Hepatic stellate cell (primary cell): ENCODE measurements at places on chromosomes 16 and 17.

- DNase-seq: no peak
These were observed 19.5 kb downstream of the TNFRSF13B start for GRCh38 chr17:16952401-16952800.

DNA sequence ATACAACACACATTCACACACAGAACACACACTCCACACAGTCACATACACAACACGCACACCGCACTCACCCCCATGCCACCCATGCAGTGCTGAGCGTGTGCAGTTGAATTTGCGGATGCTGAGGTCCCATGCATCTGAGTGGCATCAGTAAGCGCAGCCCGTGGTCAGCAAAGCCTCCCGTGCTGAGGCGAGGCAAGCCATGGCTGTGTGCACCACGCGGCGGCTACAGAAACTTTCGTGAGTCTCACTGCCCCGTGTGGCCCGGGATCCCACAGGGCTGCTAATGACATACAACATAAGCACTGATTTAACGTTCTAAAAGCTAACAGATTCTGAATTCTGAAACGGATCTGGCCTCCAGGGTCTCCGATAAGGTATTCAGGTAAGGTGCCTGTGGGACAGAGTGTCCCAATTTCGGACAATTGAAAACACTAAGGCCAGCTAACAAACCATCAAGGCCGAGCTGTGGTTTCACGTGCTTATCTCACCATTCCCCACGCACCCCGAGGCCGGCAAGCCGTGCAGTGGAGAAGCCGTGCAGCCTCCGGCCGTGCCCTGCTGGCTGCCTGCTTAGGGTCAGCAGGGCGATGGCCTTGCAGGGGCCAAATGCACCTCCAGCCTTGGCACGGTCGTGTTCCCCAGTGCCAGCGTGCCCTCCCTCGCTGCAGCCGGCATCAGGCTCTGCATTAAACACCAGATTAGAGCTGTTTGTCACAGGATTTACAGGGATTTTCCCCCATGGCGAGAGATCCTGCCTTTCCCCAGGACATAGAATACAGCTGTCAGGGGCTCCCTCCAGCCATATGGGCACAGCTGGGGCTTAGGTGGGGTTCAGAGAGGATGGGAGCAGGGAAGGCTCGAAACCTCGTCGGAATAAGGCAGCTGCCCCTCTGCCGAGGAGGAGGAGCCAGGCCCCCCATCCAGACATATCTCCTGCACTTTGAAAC lies 191.7 kb downstream of the C16orf95 start:
- no peak for DNase-seq

DNA sequence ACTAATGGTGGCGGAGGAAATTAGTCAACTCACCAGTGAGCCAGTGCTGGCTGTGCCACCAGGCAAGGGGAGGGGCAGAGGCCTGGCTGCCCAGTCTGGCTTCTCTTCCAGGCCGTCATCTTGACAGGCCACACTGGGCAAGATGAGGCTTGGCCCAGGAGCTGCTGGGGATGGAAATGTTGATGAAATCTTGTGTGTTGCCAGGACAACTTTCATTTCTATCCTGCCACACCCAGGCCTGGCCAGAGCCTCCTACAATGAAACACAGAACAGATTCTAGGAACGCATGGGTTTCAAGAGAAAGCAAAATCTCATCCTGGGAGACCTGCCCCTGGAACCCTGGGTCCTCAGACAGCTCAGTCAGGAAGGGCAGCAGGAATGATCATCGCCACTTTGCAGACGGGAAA lies 9.3 kb downstream of the HEXIM2 start:
- peak; percentile 73 for DNase-seq

DNA sequence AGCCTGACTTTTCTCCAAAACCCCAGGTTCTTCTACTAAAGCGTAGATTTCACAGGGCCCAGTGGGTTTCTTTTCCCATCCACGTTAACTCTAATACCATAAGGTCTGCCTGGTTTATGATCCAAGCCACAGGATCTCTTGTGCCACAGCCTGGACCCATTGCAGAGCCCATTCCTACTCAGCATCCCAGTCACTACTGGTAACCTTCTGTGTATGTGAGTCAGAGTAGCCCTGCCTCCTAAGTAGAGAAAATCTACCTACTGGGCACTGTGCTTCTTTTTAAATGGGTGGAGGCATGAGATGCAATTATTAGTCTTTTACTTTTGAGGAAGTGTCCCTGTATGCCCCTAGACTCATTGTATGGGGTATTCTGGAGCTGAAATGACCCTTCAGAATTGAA lies 13.5 kb downstream of the CCL11 start:
- no peak for DNase-seq

DNA sequence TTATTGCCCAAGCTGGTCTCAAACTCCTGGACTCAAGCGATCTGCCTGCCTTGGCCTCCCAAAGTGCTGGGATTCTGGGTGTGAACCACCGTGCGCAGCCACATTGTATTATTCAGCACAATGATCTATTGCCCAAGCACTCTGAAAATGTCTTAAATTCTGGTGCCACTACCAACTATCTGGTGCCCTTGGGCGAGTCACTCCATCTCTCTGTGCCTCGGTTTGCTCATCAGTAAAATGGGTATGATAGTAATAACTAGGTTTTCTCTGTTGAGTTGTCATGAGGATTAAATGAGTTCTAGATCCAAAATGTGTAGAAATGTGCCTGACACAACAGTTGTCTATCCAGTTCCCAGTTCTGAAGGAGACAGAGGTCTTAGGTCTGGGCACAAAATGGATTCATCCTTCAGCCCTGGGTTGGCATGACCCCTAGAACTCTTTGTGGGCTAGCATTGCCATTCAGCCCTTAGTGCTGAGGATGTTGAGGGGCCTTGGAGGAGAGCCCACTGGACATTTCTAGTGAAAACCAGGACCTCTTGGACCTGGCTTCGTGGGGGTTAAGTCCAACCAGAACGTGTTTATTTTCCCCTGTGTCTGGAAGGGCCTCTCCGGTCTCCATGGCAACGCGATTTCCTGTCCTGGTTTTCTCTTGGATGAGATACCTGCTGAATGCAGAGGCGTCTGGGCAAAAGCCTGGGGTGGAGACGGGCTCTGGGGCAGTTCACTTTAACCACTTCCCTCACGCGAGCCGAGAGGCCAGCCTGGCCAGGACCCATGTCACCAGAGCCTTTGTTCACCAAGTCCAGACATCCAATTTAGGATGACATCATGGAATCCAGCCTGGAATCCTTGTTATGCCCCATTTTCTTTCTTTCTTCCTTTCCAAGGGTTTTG lies 43.7 kb upstream of the TNRC6A start:
- DNase-seq: peak; percentile 74

GRCh38 chr16:89391-90302 lies 11.6 kb downstream of the MPG start:
- no peak for DNase-seq

GRCh38 chr16:6095414-6095813 lies 997.8 kb upstream of the EEF2KMT start:
- no peak for DNase-seq

DNA sequence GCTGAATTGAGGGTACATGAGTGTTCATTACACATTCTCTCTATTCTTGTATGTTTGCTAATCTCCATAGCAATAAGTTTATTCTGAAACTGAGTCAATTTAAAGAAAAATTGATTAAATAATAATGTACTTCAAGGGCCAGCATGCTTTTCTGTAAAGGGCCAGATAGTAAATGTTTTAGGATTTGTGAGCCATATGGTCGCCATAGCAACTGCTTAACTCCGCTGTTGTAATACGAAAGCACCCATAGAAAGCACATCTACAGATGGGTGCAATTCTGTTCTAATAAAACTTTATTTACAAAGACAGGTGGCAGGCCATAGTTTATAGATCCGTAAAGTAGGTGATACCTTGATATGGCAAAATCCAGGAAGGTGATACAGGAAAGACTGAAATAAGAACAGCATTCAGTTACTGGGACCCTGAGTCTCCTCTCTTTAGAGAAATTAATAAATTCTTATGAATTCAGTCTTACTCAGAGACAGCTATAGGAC lies 36.6 kb downstream of the GRIN2A start:
- DNase-seq: no peak

GRCh38 chr17:6683081-6683684 lies 30.0 kb downstream of the SLC13A5 start:
- no peak for DNase-seq

DNA sequence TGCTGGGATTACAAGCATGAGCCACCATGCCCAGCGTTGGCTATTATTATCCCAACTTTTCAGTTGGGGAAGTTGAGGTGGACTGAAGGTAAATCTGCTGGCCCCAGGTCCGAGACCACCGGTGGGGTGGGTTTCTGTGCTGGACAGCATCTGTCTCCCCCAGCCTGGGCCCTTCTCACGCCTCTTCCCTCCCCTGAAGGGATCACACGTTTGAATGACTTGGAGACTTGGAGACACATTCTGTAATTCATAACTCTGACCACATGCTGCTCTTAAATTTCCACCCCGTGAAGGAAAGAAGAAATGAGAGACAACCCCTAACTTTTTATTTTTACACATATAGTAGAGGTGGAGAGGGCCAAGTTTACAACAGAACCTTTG lies 109.8 kb downstream of the MSI2 start:
- no peak for DNase-seq

GRCh38 chr16:9072806-9073341 lies 18.6 kb upstream of the HAPSTR1 start:
- DNase-seq: peak; percentile 70

DNA sequence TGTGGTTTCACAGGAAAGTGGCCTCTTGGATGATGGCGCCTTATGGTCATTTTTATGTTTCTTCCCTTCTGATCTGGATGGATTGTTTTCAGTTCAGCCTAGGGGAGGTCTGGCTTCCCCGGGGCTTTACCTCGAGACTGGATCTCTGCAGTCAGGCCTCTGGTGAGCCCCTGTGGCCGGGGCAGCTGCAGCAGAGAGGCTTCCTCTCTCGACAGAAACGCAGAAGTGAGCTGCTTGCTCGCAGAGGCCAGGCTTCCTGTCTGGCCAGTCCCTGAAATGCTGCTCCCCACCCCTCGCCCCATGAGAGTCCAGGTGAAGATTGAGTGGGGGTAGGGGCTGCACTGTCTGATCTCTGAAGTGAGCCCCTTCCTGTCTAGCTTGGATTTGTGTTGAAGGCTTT lies 44.0 kb downstream of the PLCG2 start:
- DNase-seq: no peak

DNA sequence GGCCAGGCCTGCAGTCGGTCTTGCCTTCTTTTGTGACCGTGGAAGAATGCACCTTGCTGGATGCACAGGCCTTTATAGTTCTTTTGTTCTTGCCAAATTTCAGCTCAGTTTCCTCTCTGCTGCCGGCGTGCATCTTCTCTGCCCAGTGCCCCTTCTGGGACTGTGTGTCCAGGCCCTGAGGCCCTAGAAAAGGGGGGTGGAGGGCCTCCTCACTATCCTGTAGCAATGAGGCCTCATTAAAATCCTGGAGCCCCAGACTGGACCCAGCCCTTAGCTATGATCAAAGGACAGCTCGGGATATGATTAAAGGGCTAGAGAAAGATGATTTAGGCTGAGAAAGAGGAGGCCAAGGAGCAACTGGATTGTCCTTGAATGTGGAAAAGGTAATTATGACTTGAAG lies 229.8 kb downstream of the SEC14L1 start:
- no peak for DNase-seq

DNA sequence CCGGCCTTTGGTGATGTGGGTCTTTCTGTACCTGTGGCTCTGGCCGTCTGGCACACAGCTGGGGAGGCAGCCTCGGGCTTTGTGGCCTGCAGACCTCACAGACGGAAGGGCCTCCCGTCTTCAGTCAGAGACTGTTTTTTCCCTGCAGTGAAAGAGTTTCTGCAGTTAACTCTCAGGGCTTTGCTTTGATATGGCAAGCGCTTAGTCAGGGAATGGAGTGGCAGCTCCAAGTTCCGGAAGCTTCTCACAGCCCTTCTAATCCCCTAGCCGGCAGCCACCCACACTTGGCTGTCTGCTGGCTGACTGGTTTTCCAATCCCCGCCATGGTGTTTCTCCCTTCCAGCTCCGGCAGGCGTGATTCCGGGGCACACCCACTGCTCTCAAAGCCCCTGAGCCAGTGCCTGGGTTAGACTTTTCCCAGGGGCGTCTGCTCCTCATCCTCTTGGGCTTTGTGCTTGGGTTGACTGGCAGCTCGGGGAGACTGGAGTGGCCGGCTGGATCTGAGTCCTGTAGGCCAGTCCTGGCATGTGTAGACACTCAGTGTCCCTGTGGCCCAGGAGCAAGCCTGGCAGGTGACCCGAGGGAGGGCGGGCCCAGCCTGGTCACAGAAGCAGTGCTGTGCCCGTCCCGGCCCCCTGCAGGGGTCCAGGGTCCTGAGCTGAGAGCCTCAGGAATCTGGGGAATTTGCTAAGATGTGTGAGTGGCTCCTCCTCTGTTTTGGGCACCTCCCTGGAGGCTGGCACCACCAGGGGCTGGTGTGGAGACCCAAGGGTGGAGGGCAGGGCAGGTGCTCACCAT lies 29.9 kb downstream of the BAIAP2 start:
- peak; percentile 39 for DNase-seq

DNA sequence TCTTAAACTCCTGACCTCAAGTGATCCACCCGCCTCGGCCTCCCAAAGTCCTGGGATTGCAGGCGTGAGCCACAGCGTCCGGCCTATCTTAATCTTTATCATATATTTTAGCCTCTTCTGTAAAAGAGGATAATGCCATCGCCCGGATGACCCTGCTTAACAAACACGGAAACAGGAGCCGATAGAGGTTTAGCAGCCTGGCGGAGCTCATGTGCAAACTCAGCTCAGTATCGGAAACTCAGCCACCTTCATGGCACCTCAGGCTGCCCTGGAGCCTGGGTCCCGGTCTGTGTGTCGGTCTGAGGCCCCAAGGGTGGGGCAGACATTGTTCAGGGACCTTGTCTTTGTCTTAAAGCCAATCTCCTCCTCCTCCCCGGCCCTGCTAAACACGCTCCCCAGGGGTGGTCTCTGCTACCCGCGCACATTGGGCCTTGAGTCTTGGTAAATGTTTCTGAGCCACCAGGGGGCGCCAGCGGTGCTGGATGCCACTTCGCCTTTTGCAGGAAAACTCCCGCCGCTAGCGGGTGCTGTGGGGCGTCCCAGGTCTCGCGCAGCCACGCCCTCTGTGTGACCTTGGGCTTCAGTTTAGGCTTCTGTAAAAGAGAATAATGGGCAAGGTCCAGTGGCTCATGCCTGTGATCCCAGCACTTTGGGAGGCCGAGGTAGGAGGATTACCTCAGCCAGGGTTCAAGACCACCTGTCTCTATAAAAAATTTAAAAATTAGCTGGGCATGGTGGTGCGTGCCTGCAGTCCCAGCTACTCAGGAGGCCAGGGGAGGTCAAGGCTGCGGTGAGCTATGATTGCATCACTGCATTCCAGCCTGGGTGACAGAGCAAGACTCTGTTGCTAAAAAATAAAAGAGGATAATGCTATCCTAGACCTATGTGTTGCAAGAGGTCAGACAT lies 2.7 kb downstream of the CETP start:
- DNase-seq: peak; percentile 76

- peak; percentile 48 for DNase-seq
These were observed 68.6 kb downstream of the HAPSTR1 start for GRCh38 chr16:9159839-9160550.

DNA sequence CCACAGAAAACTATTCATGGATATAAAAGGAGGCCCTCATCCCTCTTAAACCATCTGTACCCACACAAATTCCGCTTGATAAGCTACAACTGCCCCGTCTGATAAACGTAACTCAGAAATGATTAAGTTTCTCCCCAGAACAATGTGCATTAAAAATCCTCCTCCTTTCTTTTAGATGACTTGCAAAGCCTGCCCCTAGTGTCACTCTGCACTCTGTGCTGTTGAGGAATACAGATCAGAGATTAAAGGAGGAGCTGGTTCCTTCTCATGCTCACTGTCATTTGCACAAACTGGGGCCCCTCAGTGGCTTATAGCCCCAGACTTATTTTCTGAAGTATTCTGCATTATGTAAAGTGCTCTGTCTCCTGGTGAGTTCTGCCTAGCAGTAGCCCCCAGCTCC lies 33.3 kb downstream of the CDRT15 start:
- DNase-seq: no peak

- no peak for DNase-seq
These were observed 266.1 kb downstream of the XYLT1 start for GRCh38 chr16:17204644-17205043.
